ENCODE measurements at places on chromosomes 7 and 10.

GRCh38 chr7:22694597-22695207 is 32.3 kb upstream of the IL6 start:
- no peak for DNase-seq

DNA sequence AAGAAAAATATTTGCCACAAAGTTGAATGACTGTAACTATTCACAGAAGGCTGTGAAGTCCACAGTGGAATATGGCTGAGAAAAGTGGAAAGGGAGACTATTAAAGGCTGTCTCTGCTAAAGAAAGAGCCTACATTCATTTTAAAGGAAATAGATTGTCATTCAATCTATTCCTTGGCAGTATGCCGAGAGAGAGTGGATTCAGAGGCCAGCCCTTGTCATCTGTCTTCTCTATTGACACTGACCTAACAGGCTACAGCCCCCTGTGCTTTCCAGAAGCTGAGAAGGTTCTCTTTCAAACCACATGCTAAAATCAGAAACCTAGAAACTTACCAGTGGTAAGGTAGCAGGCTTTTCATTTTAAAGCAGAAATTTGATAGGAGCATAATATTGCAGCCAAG is 12.1 kb downstream of the ODAD2 start:
- DNase-seq, result no peak

DNA sequence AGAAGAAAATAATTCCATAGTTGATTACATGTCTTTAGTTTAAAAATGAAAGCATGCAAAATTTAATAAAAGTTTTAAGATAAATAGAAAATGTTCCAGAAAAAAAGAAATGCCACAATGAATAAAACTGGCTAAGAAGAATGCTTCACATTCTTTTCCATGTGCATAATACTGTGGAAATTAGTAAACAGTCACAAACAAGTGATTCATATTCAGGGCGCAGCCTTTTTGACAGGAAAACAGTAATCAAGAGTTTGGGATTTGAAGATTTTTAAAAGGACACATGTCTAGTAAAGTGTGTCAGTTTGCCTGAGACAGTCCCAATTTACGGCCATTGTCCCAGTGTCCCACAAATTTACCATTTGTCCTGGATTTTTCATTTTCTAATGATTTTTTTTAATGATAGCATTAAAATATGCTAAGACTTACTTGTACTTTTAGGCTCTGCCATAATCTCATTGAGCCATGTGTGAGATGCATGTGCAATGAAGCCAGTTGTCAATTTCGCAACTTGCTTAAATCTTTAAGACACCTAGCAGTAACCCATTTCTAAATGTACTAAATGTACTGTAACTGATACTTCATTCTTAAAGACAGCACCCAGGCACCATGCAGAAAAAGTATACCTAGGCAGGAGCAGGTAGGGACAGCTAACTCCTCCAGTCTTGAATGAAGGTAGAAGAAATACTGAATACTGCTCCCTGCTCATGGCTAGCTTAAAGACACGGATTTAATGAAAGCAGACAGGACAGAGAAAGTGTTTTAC is 46.9 kb downstream of the ZNF438 start:
- DNase-seq, result no peak

GRCh38 chr7:43645699-43646226 is 62.9 kb downstream of the STK17A start:
- no peak for DNase-seq

- no peak for DNase-seq
Measured at GRCh38 chr10:5468262-5469106, 30.9 kb downstream of the CALML5 start.

DNA sequence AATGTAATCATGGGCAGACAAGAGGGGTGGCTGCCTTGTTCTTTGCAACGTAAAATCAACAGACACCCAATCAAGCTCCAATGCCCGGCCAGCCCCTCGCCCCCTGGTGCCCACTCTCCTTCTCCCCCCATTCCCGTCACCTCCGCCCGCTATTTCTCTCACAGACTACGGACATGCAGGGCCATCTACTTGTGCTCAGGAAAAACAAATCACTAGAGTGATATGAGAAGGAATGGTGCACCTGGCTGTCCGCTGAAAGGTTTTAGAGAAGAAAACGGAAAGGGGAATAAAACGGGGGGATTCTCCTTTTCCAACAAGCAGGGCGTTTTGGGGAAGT is 396 bp downstream of the GRM8 start:
- no peak for DNase-seq

DNA sequence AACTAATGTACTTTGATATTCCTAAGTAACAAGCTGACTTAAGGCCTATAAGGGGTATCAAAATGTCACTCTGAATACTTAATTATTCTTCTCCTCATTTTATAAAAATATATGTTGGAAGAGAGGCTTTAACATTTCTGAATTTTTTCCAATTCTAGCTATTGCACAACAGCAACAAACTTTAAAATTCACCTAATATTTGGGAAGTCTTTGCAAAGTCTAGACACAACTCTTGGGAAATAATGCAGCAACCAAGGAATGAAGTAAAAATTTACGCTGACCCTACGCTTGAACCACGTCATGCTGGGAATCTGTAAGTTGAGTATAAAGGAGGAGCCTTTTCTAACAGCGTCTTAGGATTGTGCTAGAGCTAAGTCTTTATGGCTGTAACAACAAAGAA is 243.9 kb upstream of the IMMP2L start:
- no peak for DNase-seq

DNA sequence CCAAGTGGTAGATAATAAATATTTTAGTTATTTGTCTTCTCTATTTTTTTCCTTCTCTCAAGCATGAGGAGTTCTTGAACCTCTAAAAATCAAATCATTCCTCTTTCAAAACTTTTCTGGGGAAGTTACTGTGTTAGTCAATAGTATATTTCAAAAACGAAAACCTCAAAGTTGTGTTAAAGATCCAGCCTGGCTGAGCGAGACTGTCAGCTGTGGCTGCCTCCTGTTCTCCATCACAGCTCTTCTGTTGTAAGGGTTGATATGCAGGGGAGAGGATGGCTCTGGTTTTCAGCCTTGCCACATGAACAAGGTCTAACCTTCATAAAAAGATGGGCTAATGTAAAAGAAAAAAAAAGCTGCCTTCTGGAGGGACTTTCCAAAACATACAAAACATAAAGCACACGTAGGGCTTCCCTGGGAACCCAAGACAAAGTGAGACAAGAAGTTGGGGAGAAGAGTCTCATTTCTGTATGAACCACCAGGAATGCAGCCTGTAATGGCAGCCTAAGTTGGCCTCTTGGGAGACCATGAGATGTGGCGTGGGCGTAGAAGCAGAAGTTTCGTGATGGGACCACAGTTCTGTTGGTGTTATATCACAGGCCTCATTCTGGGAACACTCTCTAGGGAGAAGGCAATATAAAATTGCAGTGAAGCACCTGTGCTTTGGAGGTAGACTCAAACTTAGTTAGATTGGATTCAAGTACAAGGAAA is 77.9 kb upstream of the FHIP2A start:
- no peak for DNase-seq

GRCh38 chr7:43560742-43561330 is 22.1 kb upstream of the STK17A start:
- no peak for DNase-seq

DNA sequence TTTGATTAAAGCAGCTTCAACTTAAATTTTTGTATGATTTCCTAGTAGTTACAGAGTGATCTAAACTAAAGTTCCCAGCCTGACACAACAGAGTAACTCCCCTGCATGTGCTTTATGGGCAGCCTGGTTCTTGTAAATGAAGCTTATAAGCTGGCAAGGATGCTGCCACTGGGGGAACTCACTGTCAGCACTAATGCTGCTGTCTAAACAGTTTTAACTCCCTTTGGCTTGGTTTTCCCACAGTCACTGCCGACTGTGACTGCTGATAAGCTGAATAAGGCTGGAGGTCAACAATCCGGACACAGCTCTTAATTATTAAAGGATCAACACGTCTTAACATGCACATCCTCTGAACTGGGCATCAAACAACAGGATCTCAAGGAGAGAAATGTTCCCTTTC is 130.1 kb downstream of the OTUD1 start:
- DNase-seq, result no peak

DNA sequence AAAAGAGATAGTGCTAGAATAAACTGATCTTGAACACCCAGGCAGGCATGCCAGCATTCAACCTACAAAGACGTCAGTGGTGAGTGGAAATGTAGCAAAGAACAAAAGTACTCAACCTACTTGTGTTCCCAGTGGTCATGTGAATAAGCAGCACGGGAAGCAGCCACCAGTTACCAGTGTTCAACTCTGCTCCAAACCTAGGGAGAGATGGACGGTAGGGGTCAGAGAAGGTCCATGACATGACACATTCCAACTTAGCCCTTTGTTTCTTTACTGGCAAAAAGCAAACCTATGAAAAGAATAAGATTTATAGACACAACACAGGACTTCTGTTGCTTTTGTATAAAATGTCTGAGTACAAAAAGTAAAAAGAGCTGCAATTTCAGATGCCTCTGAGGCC is 511.4 kb downstream of the XPNPEP1 start:
- no peak for DNase-seq

DNA sequence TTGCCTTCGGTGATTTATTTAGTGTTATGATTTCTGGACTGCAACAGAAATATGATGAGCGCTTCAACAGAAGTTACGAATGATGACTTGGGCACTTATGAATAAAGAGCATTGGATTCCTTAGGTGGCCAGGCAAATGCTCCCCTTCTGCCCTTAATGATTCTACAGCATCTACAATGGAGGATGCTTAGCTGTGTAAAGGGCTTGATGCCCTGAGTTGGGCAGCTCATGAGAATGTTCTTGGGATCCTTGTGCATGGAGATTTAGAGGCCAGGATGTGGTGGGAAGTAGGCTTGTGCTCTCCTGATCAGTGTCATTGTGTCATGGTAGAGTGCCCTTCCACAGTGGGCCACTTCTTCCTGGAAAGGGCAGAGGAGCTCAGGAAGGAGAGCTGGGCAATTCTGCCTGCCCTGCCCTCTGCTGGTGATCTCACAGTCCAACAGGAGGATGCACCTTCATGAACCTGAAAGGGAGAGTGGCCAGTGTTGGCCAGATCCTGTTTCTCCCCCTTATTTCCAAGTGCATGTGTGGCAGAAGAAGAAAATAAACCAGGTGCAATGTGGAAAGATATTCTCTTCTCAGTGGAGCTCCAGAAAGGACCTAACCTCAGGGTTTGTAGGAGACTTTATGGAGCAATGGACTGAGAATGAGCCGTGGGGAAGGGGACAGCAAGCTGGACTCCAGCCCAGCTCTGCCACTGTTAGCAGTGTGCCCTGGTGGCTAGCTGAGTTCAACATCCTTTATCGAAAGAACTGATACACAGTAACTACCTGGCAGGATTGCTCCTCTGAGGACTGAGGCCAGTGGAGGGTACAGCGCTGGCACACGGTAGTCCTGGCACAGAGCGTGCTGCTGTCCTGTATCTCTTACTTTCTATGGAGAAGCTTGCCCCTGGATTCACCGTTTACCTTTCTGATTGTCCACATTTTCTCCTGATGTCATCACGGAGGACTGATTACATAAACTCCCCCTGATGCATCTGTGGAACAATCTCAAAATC is 182.9 kb downstream of the BMPER start:
- DNase-seq, result no peak

DNA sequence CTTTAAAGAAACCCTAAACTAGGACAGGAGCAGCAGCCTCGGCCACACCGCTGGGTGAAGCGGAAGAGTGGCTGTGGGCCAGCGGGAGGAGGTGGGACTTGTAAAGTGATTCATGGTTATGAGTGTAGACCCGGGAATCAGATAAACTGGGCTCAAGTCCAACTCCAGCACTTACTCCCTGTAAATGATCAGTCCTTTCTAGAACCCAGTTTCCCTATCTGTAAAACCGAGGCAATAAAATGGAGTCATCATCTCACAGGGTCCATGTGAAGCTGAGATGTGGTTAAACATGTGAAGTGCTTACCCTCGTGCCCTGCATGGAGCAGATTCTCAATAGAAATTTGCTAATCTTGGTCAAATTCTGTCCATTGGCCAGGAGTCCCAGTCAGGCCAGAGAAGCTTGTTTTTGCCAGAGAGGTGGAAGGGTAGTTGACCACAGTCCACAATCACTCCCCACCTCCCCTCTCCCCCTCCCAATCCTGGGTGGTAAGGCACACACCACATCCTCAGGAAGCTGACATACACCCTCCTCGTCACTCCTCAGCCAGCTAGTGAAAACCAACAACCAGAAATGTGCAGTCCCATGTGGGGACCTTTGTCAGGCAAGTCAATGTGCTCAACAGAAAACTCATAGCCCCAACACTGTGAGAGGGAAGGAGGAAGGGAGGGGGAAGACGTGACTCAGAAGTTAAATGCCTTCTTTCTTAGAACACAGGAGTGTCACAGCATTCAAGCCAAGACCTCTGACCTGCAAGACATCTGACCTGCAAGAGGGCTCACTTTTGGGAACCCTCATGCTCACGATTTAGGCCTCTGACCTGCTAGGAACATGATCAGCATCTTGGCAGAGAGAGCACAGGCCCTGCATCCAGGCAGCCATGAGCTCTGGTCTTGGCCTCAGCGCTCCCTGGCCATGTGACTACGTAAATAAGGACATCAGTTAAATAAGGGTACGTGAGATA is 145.1 kb downstream of the PLXNA4 start:
- no peak for DNase-seq

GRCh38 chr7:136061433-136061832 is 84.3 kb upstream of the MTPN start:
- DNase-seq, result no peak

GRCh38 chr7:41579961-41580935 is 122.6 kb downstream of the INHBA start:
- DNase-seq, result no peak

- no peak for DNase-seq
Measured at GRCh38 chr7:110839866-110840265, 251.1 kb upstream of the LRRN3 start.

GRCh38 chr10:101217450-101218281 is 11.6 kb downstream of the LBX1 start:
- DNase-seq, result no peak

DNA sequence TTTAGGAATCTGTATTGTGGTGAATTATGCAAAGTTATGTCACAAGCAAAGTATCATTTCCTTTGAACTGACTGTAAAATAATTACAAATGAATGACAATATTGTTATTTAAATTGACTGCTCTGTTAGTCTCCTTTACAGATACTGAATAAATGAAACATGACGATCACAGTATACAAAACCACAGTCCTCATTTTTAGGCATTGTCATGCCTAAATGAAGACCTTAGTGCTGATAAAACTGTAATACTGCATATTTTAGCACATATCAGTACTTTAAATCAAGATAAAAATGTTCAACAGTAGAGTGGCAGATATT is 39.7 kb upstream of the FEZF1 start:
- DNase-seq, result no peak

All from stimulated activated CD4-positive, alpha-beta T cell treated with anti-CD3 and anti-CD28 coated beads, TNF-alpha, amount 100 ng/mL, for 48 hours (primary cell).